ENCODE measurements at places on chromosomes 4 and X.

DNA sequence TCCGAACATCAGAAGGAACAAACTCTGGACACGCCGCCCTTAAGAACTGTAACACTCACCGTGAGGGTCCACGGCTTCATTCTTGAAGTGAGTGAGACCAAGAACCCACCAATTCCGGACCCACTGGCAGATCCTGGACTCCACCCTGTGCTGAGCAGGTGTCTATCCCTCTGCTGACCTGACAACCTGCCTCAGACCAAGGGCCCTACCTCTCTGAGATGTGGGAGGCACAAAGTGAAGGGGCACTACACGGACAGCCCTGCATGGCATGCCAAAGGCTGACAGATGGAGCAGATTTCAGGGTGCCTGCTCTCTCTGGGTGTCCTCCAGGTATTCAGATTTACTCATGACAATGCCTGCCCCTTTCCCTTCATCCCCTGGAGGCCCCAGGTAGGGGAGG, 14.0 kb upstream of the HSFX1 start:
- DNase-seq, result no peak

DNA sequence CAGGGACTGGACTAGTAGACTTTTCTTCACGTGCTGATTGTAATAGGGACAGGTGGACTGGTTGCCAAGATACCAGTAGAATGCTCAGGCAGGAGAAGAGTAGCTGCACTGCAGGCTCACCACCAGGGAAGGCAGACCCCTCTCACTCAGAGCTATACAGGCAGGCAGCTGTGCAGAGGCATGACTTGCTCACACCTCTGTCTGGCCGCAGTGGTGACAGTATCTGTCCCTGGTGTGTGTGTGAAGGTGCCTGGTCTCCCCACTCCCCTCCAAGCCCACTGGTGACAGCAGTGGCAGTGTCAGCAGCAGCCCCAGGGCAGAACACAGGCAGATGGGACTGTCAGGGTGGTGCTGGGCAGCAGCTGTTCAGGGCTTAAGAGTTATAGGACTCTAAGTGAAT, 140.7 kb downstream of the RPS6KA6 start:
- no peak for DNase-seq

GRCh38 chr4:139689093-139689722, 23.6 kb downstream of the MGST2 start:
- no peak for DNase-seq

DNA sequence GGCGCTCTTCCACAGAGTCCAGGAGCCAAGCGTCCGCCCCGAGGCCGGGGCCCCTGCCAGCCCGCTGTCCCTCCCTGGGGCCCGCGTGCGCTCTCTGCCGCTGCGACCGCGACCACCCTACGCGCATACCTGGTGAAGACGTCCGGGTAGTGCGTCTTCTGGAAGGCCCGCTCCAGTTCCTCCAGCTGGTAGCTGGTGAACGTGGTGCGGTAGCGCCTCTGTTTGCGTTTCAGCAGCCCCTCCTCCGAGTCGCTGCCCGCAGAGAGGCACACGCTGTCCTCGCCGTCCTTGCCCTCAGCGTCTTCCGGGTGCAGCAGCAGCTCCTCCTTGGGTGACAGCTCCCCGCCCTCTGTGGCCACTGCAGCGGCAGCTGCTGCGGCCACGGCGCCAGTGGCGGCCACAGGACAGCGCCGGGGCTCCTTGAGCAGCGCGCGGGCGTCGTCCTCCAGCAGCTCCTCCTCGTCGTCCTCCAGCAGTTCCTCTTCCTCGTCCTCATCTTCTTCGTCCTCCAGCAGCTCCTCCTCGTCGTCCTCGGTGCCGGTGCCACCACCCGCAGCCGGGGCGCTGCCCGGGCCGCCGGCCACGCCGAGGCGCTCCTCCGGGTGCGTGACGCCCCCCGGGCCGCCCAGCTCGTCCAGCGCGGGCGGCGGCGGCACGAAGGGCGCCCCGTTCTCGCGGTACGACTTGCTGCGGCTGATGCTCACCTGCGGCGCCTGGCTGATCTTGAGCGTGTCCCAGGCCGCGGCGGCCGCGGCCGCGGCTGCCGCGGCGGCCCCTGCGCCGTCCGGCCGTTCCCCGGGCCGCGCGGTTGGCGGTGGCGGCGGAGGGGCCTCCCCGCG, 2.8 kb downstream of the ARX start:
- DNase-seq, result no peak

GRCh38 chr4:99067617-99068016, 21.0 kb downstream of the ADH5 start:
- no peak for DNase-seq

All from activated naive CD4-positive, alpha-beta T cell treated with anti-CD3 and anti-CD28 coated beads, Interleukin-2, amount 50 U/mL, for 16 hours (primary cell).